ENCODE measurements at places on chromosomes 16 and 17. TPM values are rescaled to one million over a fixed set of nuclear protein-coding genes. Genes with fewer than 3 reads are reported as not detected.

Gene AIPL1
- total RNA-seq: not detected

Gene ARL5C
- total RNA-seq: not detected

Gene ALOX12B
- total RNA-seq: 2.0 TPM

Gene TRAP1
- 70.8 TPM for total RNA-seq

Gene PARD6A
- total RNA-seq: 1.1 TPM

Gene CDH8
- total RNA-seq: 2.1 TPM

Gene PRMT7
- total RNA-seq: 41.9 TPM

Gene FLCN
- total RNA-seq: 66.2 TPM

GRCh38 chr17:32755045-32755805 is 121.7 kb downstream of the MYO1D start:
- peak; percentile 61 for DNase-seq
- H3K4me3 ChIP-seq: no peak overlapping the region
- H3K27ac ChIP-seq: no peak overlapping the region
- H3K27me3 ChIP-seq: no peaks in the 10 kb centered on the region
- no peaks in the 10 kb centered on the region for H3K36me3 ChIP-seq

GRCh38 chr17:28505986-28506665 is at the start of gene FOXN1:
Gene FOXN1 (plus strand): TSS chr17:28506348. CDS start chr17:28523970, 17,622 bp downstream.
- H3K36me3 ChIP-seq: no peaks in the 10 kb centered on the region
- DNase-seq: no peak
- no peaks in the 10 kb centered on the region for H3K27me3 ChIP-seq
- no peak within 1 kb of the TSS for H3K4me3 ChIP-seq

DNA sequence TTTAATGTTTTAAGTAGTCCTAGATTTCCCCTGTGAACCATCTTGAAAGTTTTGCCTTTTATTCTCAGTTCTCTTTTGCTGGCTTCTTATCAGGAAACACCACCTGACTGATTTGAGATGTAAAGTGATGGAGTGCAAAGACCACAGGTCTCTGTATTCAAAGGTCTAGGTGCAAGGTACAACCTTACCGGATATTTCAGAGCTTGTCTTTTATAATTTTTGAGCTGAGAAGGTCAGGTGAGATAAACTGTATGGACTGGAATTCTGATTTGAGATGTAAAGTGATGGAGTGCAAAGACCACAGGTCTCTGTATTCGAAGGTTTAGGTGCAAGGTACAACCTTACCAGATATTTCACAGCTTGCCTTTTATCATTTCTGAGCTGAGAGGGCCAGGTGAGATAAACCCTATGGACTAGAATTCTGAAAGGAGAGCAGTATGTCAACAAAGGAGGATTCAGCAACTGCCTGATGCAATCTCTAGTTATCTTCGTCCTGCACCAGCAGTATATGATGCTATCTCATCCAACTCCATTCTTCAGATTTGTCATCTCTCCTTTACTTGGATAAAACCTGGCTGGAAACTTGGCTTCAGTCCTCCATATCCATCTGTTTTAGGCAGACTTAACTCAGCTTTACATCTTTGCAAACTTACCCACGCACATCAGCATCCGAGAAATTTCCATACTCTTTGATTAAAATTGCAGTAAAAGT is 64.3 kb downstream of the CENPV start:
- H3K4me3 ChIP-seq: no peak overlapping the region
- H3K36me3 ChIP-seq: no peaks in the 10 kb centered on the region
- H3K4me1 ChIP-seq: peaks cover 36% of the 10 kb centered on the region
- no peaks in the 10 kb centered on the region for H3K27me3 ChIP-seq
- DNase-seq: peak; percentile 47
- H3K27ac ChIP-seq: peak overlapping the region; percentile 97

DNA sequence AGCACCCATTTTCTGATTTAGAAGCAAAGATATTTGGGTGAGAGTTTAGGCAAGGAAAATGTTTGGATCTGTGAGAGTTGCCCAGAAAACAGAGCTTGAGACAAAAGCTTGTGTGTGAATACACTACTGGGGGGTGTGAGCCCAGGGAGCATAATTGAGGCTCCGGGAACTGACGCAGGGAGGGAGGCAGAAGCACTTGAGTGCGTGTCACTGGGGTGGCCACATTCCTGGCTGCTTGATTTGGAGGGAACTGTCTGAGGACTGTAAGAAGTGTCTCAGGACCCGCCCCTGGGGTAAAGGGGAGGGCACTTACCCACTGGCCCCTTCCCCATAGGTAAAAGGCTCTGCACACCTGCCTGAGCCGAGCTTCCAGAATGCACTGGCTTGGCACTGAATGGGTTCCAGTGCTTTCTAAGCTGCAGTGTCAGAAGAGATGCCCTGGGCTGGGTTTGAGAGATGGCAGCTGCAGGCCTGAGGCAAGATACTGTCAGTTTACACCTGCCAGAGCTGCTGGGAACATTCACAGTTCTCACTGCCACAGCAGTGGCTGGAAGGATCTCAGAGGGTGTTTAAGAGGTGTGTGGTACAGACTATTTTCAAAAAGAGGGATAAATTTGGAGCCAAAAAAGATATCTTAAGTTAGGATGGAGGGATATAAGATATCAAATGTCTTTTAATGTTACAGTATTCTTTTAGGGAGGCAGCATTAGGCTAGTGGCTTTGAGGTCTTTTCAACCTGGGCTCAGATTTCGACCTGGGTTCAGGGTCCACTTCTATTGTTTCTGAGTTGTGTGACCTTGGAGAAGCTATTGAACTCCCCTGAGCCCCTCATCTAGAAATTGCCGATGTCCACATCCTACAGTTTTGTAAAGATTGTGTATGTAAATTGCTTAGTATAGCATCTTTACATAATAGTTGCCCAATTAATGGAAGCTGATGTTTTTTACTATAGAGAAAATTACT is 6.9 kb upstream of the TEX2 start:
- no peak for DNase-seq
- H3K27me3 ChIP-seq: no peaks in the 10 kb centered on the region
- H3K4me3 ChIP-seq: no peak overlapping the region

GRCh38 chr17:58362368-58363014 is 10.5 kb upstream of the SUPT4H1 start:
- no peak for DNase-seq
- H3K4me1 ChIP-seq: peaks cover 41% of the 10 kb centered on the region
- no peak overlapping the region for H3K27ac ChIP-seq
- no peaks in the 10 kb centered on the region for H3K27me3 ChIP-seq
- H3K36me3 ChIP-seq: no peaks in the 10 kb centered on the region

DNA sequence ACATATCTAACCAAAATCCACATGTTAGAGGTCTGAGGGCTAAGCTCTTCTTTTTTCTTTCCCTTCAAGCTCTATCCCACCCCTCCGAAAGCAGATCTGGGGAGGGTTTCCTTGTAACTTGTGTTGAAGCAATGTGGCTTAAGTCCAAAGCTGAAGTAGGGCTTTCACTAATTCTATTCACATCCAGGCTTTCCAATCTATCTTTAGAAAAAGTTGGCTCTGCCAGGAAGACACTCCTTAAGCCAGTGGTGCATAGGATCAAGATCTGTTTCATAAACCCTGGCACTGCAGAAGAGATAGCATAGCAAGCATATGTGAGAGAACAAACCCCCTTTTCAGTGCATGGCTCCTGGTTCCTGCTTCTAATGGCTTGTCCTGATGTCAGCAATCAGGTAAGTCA is 34.9 kb upstream of the DHX40 start:
- DNase-seq: no peak
- H3K27ac ChIP-seq: no peak overlapping the region
- H3K36me3 ChIP-seq: no peaks in the 10 kb centered on the region
- H3K4me1 ChIP-seq: no peaks in the 10 kb centered on the region

DNA sequence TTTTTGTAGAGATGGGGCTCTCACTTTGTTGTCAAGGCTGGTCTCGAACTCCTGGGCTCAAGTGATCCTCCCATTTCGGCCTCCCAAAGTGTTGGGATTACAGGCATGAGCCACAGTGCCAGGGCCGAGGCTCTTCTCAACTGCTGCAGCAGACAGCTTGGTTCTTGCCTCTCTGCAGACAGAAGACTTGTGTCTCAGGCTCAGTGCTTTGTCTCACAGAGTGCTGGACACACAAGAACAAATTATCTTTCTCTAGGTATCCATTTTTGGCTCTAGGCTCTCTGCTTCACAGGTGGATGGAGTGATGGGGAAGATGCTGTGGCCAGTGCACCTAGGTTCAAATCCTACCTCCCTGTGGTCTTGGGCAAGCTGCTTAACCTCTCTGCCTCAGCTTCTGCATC is 80.8 kb upstream of the RNU2-1 start:
- no peaks in the 10 kb centered on the region for H3K4me1 ChIP-seq
- H3K27me3 ChIP-seq: no peaks in the 10 kb centered on the region
- no peak for DNase-seq
- no peak overlapping the region for H3K27ac ChIP-seq
- H3K4me3 ChIP-seq: no peak overlapping the region
- H3K36me3 ChIP-seq: no peaks in the 10 kb centered on the region

DNA sequence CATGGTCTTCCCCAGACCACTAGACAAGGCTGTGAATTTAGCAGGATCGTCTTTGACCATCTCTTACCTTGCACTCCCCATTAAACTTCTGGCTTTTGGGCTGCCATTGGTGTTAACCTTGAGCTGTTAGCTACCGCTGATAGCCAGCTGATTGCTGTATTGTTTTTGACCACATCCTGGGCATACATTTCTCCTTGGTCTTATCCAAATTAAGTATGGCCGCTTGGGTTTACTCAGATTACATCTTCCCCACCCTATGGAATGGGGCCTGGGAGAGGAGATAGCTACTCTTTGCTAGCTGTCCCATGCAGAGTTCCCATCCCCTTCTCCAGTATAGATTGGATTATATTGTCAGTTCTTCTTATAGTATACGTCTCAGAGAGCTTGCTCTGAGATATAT is 270.4 kb upstream of the ELAC2 start:
- no peaks in the 10 kb centered on the region for H3K27me3 ChIP-seq
- no peak overlapping the region for H3K4me3 ChIP-seq
- H3K4me1 ChIP-seq: no peaks in the 10 kb centered on the region
- no peak overlapping the region for H3K27ac ChIP-seq
- no peak for DNase-seq

GRCh38 chr16:61923629-61924028 is 112.6 kb downstream of the CDH8 start:
- no peak overlapping the region for H3K4me3 ChIP-seq
- no peaks in the 10 kb centered on the region for H3K4me1 ChIP-seq
- H3K27ac ChIP-seq: no peak overlapping the region

DNA sequence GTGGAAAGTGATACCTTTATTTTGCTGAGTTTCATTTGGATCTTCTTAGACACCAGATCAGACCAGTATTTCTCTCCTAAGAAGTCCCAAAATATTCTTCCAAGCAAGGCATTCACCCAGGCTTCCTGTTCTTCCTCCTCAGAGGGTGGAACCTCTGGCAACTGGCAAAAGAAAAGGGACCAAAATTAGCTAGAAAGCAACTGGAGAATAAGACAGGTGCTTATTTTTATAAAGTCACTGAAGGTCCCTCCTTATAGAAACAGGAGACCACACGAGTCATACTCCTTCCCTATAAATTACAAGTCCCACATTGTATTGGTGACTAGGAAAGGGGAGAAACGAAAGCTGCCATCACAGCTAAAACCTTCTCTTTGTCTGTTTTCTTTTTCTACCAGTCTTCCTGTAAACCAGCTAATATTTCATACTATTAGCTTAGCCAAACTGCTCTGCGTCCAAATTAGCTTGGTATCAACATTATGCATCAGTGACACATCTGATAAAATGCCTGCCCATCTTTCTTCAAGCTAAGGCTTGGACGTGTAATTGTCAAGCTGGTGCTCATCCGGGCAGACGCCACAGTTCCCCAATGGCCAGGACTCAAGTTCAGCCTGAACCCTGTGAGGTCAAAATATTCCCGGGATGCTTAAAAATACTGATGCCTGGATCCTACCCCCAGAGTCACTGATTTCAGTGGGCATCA is 47.5 kb upstream of the ERN1 start:
- H3K4me1 ChIP-seq: peaks cover 19% of the 10 kb centered on the region
- H3K27ac ChIP-seq: peak overlapping the region; percentile 31
- DNase-seq: no peak
- no peaks in the 10 kb centered on the region for H3K36me3 ChIP-seq
- no peaks in the 10 kb centered on the region for H3K27me3 ChIP-seq
- H3K4me3 ChIP-seq: no peak overlapping the region

- H3K4me3 ChIP-seq: no peak overlapping the region
- DNase-seq: no peak
- H3K27ac ChIP-seq: no peak overlapping the region
- H3K36me3 ChIP-seq: no peaks in the 10 kb centered on the region
Measured at GRCh38 chr17:56893503-56893902, 20.3 kb downstream of the TRIM25 start.

DNA sequence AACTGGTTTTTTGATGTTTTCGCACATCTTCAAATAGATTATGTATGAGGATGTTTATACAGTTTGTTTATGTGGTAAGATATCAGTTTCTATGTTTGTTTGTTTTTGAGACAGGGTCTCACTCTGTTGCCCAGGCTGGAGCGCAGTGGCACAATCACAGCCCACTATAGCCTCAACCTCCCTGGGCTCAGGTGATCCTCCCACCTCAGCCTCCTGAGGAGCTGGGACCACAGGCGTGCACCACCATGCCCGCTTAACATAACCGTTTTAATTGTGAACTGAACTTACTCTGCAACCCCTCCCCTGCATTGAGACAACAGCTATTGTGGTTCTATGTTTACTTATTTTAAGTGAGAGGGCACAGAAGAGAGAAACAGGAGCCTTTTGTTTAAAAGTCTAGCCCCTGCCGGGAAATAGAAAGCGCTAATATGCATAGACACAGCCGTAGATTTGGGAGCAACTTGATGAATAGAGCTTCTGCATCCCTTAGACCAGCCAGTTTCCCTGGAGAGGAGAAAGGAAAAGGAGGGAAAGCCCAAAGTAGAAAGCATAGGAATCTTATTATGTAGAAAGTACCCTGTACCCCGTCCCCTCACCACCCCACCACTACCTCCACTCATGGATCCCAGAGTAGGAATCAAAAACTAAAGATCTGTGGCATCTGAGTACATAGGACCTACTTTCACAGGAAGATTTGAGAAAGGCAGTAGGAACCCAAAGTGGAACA is 19.6 kb upstream of the APPBP2 start:
- no peak overlapping the region for H3K27ac ChIP-seq
- H3K4me1 ChIP-seq: no peaks in the 10 kb centered on the region
- no peak overlapping the region for H3K4me3 ChIP-seq
- H3K36me3 ChIP-seq: no peaks in the 10 kb centered on the region

DNA sequence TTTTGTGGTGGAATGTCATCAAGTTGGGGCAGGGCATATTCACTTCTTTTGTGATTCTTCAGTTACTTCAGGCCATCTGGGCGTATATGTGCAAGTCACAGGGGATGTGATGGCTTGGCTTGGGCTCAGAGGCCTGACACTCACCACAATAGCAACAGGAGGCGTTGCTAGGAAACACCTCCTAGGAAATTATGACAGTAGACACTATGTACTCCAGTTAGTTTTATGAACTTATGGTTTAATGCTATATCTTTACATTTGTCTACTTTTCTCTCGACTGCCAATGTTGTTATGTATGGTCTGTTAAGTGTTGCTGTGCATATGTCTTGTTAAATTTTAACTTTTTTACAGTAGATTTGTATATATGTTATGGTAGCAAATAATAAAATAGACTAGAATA is 788.7 kb upstream of the GOT2 start:
- H3K36me3 ChIP-seq: no peaks in the 10 kb centered on the region
- H3K4me1 ChIP-seq: no peaks in the 10 kb centered on the region
- no peaks in the 10 kb centered on the region for H3K27me3 ChIP-seq
- H3K4me3 ChIP-seq: no peak overlapping the region
